CD4-positive, alpha-beta T cell (primary cell): ENCODE measurements at places on chromosomes 5 and 9.
A peak's percentile ranks its signal among the peaks of the same experiment; 100 is the strongest.

GRCh38 chr5:9617739-9618504 is 12.2 kb downstream of the TAS2R1 start:
- DNase-seq: no peak

DNA sequence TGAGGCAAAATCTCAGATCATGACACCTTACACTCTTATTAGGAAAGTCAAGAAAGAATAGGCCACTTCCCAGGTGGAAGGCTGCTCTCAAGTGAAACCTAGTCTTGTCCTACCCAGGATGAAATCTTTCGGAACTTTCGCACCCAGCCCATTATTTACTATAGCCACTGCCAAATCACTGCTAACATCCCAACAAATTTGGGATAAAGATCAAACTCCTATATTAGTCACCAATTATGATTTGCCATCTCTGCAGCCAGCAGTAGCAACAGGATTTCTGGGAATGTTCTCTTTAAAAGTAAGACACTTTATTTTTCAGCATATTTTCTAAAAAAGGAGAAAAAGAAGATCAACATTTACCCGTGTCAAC is 224.6 kb downstream of the GAS1 start:
- DNase-seq: no peak

DNA sequence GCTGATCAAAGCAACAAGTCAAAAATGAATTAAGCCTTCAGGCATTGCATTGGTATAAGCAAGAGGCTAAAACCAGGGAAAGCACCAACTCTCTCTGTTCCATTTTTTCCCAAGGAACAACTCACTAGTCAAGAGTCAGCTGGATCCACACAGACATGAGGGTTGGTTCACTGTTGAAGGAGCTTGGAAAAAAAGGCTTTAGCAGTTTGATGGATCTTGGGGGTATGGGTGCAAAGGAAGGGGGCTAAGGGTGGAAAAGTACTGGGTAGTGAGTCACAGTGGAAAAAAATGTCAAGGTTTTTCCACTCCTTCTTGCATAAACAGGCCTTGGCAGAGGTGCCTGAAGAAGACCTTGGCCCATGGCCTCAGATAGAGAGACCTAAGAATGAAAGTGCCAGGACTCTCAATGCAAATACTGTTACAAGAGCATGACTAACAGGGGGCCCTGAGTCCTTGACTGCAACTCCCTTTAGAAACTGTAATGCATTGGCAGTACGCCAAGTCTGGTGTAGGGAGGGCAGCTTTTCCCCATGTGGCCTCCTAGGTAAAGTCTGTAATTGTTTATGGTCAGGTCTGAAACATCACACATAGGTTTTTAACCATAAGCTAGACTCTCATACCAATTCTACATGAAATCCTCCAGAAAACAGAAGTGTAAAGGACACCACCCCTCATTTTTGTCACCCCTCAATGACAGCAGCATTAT is 23.7 kb downstream of the ACTL7A start:
- no peak for DNase-seq

- DNase-seq: peak; percentile 64
Observed at GRCh38 chr9:89522261-89522958, 24.5 kb upstream of the SEMA4D start.

DNA sequence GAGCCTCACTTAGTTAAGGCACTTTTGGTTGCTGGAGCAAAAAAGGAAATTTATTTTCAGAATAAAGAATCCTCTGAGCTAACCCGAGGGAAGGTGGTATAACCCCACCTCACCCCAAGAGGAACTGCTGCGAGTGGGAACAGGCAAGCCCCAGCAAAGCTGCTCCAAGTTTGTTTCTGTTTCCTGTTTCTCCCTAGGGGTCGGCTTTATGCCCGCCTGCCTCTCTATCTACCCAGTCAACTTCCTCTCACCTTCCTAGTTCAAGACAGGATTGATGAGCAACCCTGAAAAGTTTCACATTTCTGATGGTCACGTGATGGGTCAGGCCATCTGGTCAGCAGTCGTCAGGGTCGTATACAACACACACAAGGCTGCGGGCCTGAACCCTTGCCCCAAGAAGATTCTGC is 31.1 kb downstream of the TRIO start:
- DNase-seq: no peak

DNA sequence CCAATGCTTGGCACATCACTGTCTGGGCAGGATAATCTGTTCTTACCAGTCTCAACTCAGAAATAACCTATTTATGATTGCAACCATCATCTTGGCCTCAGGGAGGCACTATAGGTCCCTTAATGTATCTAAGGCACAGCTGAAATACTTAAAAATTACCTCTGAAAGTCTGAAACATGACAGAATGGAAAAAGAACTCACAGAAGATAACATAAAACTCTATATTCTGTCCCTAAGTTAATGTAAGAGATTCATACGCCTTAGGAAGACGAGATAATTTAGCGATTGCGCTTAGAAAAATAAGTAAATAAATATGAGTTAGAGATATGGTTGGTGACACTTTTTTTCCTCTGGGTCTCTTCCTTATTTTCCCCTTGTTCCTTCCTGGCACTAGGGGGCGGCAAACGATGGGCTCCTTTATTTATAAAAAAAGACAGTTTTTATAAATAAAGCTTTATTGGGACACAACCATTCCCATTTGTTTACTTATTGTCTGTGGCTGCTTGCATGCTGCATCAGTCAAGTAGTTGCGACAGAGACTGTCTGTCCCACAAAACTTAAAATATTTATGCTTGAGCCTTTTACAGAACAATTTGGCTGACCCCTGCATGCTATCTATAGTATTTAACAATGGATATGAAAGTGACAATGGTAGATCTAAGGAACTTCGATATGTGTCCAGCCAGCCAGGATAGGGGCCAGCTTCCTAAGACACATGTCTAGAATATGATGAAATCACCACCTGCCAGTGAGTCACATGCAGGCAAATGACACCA is 79.6 kb downstream of the PDE4D start:
- DNase-seq: no peak

- DNase-seq: no peak
Observed at GRCh38 chr5:116488356-116489041, 86.1 kb downstream of the SEMA6A start.

DNA sequence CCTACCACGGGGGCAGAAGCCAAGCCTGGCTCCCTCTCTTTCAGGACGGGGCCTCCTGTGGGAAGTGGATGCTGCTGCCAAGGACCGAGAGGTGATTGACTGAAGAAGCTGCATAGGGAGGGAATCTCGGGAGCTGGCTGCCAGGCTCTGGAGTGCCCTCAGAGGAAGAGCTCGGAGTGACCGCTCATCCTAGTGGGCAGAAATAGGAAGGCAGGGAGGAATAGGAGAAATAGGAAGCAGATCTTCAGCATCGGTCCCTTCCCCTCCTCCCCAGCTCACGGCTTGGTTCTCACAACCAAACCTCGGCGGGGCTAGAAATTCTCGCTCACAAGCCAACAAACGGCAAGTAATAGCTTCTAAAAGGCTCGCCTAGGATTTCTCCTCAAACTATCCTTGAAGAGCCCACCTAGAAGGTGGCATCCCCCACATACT is 159.9 kb upstream of the RAI14 start:
- DNase-seq: no peak

- DNase-seq: no peak
Observed at GRCh38 chr5:178590924-178591423, 781 bp upstream of the COL23A1 start.
